ENCODE measurements at places on chromosomes 6 and 20.

DNA sequence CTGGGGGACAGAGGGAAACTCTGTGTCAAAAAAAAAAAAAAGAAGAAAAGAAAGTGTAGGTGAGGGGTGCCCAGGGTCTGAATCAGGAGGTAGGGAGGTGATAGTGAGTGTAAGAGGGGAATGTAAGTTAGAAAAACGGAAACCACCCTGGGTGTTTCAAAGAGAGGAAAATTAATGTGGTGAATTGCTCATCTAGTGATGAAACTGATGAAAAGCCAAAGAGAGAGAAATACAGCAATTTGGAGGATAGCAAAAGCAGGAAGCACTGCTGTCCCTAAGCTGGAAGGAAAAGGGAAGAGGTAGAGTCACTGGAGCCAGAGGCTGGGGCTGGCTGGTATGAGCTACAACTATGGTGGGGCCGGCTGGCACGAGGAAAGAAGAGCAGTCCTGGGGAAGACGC, 85.0 kb upstream of the CEP85L start:
- DNase-seq: no peak

DNA sequence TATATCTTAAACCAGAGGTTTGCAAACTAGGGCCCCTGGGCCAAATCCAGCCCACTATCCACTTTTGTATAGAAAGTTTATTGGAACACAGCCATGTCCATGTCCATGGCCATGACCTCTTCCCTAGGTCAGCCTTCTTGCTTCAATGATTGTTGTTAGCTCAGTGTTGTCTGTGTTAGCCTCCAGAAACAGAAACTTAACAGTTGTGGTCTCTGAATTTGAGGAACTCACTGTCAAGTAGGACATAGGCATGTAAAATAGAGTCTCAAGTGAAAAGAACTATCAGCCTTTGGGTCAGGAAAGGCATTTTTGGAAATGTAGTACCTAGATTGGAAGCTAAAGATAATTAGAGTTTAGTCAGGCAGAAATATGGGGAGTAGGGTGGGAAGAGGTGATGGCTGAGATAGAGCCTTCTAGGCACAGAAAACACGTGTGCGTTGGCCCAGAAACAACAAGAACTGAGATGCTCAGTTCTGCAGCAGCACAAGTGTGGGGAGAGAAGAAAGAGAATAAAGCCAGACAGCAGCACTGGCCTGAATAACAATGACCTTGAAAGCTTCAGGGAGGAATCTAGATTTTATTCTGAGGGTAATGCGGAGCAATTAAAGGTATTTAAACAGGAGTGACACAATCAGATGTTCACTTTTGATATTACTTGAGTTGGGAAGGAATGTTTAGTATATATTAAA, 87.0 kb upstream of the OLIG3 start:
- no peak for DNase-seq

DNA sequence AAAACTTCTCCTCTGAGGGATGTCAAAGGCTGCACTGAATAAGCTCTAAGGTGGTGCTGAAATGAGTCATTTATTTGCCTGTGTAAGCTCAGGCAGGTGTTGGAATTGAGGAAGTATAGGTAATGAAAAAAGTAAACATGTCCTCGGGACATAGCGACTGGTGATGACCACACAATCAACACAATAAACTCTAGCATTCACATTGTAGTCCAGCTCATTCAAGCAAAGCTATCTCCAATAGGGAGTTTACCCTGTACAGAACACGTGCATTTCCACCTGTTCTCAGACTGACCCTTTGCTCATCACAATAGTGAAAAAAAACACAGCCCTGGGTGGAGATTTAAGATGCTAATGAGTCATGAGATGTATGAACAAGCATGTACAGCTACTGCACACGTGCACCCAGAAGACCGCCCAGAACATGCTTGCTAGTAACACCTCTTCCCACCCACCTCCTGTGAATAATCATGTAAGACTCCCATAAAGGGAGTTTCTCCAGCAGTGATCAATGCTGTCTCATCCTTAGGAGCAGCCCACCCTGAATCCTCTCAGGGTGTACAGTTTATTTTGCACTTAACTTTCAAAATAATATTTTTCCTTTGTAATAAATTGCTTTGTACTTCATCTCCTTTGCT, 33.0 kb upstream of the POU5F1 start:
- peak; percentile 56 for DNase-seq

- peak; percentile 48 for DNase-seq
Observed at GRCh38 chr6:33592595-33593413, 12.7 kb upstream of the BAK1 start.
